Astrocyte (in vitro differentiated cells and primary cell): ENCODE measurements at places on chromosomes 7 and 10.

DNA sequence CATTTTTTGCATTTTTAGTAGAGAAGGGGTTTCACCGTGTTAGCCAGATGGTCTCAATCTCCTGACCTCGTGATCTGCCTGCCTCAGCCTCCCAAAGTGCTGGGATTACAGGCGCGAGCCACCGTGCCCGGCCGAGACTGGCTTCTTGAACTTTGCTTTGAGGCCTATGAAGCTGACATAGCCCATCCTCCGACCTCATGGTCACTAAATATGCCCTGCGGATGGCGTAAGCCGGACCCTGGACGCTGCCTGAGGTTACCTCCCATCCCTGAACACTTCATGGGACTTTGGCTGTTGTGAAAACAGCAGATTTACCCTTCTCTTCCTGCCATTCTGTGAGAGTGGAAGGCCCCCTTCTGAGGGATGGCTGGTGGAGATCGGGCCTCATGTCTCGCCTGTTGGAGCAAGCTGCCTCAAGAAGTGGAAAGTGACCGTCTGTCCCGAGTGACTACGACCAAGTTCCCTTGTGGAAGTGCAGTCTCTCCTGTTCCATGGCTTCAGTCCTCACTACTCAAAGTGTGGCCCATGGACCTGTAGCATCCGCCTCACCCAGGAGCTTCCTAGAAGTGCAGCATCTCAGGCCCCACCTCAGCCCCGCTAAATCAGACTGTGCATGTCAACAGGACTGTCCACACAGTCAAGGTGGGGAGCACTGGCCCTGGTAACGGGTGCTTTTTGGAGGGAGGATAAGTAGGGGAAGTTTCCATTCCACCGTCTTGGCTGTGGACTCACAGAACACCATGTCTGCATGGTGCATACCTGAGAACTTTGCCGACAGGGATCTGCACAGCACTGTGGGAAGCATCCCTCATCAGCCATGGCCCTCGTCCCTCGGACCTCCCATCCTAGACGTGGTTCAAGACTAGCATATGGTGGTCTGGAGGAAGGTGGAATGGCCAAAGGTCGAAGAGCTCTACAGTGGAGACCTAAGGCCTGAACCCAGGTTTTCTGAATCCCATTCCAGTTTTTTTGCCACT, 210.5 kb upstream of the SHH start:
- no peak overlapping the region for H3K4me3 ChIP-seq
- H3K36me3 ChIP-seq: no peaks in the 10 kb centered on the region
- H3K27me3 ChIP-seq: no peaks in the 10 kb centered on the region

DNA sequence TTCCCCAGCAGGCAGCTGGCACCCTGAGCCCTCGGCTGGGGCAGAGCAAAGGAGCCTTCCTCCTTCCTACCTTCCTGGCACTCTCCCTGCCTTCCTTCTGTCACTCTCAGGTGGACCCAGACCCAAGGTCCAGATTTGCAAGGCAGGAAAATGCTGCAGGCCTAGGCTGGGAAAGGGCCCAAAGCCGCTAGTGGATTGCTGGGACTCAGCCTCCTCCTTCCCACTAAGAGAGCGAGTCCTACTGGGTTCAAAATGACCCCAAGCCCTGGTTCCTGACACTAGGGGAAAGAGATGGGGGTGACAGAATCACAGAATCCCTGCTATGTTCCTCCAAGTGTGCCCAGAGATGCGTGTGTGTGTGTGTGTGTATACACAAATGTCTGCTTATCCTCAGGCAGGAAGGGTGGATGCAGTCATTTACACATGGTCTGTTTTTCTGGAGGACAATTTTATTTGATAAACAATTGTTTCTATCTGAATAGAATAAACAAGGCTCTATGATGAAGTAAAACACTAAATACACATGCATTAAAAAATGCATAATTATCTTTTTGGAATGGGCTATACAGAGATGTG, 1.3 kb upstream of the PLAU start:
- peak overlapping the region; percentile 76 for H3K4me3 ChIP-seq
- H3K36me3 ChIP-seq: peaks cover 10% of the 10 kb centered on the region

DNA sequence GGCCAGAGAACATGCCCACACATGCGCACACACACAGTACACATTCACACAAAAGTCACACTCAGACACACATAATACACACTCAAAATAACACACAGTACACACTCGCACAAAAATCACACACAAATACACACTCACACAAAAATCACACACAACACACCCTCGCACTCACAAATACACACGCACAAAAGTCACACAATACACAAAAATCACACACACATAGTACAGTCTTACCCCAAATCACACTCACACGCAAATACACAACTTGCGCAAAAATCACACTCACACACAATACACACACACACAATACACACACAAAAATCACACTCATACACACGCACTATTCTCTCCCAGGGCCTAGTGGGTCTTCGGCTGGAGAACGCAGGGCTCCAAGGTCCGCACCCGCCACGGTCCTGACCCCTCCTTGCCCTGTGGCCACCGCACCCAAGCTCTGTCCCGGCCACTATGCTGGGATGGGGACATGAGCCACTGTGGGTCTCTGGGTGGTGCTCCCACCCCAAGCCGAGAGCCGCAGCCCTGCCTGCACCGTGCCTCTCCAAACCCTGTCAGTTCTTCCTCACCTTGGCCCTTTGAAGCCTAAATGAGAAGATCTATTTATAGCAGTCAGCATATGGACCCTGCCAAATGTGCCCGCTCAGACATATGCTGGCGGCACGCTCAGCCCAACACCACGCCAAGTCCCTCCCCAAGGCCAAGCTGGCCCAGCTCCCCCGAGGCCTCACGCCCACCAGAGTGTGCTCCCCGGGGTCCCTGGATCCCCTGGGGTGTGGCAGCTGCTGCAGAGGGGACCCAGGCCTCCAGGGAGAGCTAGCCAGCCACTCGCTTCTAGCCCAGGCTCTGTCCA, 55.9 kb downstream of the ELFN1 start:
- no peak for DNase-seq
- H3K27me3 ChIP-seq: no peaks in the 10 kb centered on the region
- H3K4me1 ChIP-seq: no peaks in the 10 kb centered on the region
- no peaks in the 10 kb centered on the region for H3K36me3 ChIP-seq

DNA sequence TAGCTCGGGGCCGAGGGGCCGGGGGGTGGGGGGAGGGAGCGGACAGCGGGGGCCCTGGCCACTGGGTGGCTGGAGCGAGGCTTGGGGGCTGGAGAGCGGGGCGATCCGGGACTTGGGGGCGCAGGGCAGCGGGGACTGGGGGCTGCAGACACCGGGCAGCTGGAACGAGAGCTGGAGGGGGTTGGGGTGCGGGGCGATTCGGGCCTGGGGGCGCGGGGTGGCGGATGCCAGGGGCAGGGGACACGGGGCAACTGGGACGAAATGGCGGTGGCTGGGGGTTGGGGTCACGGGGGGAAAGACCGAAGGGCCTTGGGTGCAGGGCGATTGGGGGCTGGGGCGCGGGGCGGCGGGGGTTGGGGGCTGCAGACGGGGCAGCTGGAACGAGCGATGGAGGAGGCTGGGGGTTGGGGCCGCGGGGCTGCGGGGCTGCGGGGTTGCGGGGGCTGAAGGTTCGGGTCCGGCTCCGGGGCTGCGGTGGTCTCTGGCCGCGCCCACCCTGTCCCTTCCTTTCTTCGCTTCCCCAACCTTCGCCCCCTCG, 590 bp downstream of the COL26A1 start:
- H3K36me3 ChIP-seq: no peaks in the 10 kb centered on the region
- H3K27me3 ChIP-seq: peaks cover 19% of the 10 kb centered on the region
- H3K4me1 ChIP-seq: peaks cover 4% of the 10 kb centered on the region
- H3K4me3 ChIP-seq: peak overlapping the region; percentile 42
- no peak overlapping the region for H3K27ac ChIP-seq
